ENCODE measurements at places on chromosomes 12 and 14.

- no peak for DNase-seq
Measured at GRCh38 chr14:54309615-54310014, 87.2 kb upstream of the CDKN3 start.

DNA sequence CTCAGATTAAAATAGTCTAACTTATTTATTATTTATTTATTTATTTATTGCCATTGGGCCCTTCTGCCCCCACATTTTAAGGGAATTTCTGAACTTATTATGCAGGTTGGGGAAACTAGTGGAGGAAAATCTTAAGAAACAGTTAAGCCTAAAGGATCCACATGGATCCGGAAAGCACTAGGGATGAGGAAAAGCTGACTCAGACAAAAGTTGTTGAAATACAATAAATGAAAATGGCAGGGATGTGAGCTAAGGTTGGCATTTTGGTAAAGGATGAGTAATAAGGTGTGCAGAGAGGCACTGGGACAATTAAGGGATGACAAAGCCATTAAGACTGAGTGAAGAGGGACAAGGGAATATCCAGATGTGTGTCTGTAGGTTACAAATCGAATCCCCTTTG lies 20.7 kb upstream of the CSRP2 start:
- no peak for DNase-seq

GRCh38 chr12:97308576-97309198 lies 153.9 kb upstream of the RMST start:
- DNase-seq: no peak

GRCh38 chr14:95770777-95771176 lies 56.9 kb upstream of the TCL1A start:
- no peak for DNase-seq

DNA sequence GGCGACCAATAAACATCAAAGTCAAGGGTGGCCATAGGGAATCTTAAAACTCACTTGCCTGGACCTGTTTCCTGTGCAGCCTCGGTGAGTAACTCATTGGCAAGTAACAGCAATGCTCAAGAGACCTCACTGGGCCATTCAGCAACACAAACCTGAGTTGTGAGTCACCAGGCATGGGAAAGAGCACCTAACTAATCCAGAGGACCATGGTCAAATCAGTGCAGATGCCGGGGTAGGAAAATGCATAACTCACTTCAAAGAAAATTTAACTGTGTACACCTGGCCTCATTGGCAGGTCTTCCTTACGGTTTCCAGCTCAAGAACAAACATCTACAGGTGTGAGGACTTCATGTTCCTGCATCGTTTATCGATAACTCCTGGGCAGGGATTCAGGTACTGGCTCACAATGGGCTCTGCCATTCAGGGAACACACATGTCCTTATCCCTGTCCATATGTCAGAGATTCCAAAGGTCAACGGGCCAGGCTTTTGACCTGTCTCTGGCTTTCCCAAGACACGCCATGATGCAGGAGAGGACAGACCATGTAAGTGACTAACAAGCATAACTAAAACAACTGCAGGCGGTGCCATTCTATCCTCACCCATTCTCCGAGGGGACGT lies 211.8 kb downstream of the ANO2 start:
- DNase-seq: no peak

DNA sequence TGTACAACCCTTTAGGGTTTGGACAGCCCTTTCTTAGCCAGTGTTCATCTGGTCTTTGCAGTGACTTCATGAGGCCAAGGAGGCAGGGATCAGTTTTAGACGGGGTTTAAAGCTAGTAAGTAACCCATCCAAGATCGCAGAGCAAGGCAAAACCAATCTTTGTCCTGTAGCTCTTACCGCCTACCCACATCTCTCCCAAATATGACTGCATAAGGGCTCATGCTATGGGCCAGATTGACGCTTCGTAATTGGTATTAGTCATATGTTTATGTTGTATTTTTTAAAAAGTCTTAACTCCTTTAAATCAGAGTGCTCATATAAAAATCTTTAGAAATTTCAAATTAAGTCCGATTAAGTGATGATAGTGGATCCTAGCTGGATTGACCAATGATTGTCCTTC lies 3.7 kb upstream of the CLMN start:
- no peak for DNase-seq

GRCh38 chr12:4433745-4434058 lies 11.9 kb downstream of the FGF6 start:
- DNase-seq: no peak

All from stimulated activated CD8-positive, alpha-beta memory T cell treated with anti-CD3 and anti-CD28 coated beads, Interleukin-4, amount 100 ng/mL, for 1 hour (primary cell).